ENCODE measurements at places on chromosomes 12 and 14.

DNA sequence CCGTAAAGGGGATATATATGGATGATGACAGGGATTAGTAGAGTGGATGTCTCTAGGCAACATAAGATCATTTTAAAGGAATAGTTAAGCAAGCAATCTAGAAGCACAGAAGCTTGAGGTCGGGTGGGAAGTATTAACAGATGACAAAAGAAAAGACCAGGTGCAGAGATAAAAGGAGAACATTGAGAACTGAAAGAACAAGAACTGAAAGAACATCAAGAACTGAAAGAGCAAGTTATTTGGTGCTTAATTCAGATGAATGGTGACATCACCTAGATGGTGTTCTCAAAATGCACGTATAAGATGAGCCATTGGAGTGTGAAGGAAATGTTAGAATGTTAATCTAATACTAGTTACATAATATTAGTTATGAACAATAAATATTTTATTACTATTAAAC is 224.0 kb upstream of the PDE3A start:
- DNase-seq, result no peak

GRCh38 chr12:12396694-12397093 is 39.8 kb downstream of the BORCS5 start:
- DNase-seq, result no peak

DNA sequence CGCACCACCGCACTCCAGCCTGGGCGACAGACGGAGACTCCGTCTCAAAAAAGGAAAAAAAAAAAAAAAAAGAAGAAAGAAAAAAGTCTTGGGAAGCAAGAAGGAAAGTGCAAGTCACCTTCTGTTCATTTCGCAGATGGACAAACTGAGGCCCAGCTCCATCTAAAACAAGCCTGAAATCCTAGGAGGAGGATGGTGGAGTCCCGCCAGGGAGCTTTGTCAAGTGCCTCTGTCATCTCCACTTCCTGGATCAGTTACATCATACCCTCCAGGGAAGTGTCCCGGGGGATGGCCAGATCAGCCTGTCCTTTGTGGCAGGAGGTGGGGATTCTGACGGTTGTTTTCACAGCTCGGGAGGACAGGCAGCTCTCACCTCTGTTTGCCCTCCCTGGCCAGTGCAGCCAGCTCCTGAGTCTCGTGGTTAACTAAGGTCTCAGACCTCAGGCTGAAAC is 8.7 kb upstream of the SDSL start:
- no peak for DNase-seq

DNA sequence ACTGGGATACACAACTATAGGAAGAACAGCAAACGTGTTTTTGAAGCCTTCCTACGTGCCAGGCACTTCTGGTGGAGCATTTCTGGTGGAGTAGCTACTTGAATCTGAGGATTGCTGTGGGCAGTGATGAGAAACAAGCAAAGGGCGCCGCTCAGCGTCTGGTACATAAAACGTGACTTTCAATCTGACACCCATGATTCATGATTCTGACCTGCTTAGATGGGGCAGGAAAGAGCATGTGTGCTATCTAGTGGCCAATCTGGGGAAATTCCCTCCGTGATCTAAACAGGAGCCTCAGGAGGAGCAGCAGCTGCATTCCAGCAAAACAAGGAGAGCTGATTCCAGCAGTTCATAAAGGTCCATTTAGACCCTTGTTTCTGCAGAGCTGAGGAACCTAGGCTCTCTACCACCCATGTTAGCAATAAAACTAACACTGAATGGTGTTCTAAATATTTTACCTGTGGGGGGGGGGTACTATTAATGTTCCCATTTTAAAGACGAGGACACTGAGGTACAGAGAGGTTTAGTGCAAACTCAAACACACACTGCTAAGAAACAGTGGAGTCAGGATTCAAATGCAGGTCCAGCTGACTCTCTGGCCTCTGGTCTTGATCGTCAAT is 37.8 kb downstream of the PAH start:
- DNase-seq, result peak; percentile 52

DNA sequence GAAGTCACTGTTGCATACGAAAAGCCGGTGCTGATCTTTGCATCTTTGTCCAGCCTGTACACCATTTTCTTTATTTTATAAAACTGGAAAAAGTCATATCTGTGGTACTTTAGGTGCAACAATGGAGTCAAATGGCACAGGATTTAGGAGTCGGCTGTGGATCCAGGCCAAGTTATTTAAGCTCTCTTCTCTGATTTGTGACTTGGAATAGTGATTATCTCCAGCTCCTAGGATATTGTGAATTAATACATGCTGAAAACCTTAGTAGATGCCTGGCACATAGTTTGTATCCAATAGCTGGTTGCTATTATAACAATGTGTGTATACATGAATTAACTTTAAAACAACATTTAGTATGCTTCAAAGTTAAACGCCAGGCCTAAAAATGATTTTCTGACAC is 6.2 kb upstream of the CCER1 start:
- DNase-seq, result no peak

All from HEK293T (cell line).